Activated CD4-positive, alpha-beta T cell treated with anti-CD3 and anti-CD28 coated beads, Interleukin-2, amount 50 U/mL, for 16 hours (primary cell): ENCODE measurements at places on chromosomes 1 and 21.

DNA sequence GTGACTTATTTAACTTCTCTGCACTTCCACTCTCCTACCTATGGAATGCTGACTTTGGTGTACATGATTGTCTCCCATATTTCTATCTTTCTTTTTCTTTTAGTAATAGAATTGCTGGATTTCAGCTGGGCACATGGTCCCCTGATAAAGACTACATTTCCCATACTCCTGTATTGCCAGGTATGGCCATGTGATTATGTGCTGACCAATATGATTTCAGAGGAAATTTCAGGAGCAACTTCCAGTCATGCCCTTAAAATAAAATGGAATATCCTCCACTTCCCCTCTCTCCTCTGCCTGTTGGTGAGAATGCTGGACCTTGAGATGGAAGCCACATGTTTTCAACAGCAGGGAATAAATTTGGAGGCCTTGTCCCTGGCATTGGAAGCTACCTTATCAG, 130.7 kb upstream of the IGSF21 start:
- DNase-seq: no peak

DNA sequence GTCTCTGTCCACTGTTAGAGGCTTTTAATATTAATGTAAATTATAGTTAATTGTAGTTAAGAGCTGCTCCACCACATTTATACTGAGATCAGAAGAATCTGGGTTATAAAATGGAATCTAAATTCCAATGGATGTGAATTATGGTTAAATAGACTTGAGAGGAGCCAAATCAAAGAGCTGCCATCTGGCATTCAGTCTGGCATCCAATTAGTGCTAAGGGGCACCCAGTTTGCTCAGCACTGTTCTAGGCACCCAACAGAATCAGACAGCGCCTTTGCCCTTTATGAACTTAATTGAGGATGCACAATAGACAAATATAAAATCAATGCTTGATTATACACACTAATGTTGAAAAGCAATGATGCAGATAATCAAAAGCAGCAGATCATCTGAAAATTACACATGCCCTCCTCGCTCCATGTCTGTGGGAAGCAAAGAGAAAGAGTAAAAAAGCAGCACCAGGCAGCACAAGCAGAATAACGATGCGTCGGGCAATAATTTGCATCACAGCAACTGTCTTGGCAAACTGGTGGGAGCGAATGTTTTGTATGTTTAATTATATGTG, 310.1 kb downstream of the BRINP2 start:
- DNase-seq: no peak

GRCh38 chr1:932776-933602, 9.3 kb downstream of the SAMD11 start:
- DNase-seq: no peak

DNA sequence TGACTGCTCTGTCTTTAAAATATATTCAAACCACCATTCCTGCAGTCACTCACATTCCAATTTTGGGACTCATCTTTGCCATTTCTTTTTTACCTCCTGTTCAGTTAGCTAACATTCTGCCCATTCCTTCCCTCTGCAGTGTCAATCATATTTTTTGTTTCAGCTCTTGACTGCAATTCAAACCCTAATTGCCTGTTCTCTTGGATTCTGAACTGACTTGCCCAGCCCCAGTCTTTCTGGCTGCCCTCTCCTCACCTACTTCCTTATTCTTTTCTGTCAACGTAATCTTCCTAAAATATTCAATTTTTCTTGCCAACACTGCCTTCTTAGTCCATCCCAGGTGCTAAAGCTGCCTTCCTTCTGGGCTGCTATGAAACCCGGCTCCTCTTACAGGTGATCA, 6.1 kb downstream of the PRDM2 start:
- DNase-seq: no peak

DNA sequence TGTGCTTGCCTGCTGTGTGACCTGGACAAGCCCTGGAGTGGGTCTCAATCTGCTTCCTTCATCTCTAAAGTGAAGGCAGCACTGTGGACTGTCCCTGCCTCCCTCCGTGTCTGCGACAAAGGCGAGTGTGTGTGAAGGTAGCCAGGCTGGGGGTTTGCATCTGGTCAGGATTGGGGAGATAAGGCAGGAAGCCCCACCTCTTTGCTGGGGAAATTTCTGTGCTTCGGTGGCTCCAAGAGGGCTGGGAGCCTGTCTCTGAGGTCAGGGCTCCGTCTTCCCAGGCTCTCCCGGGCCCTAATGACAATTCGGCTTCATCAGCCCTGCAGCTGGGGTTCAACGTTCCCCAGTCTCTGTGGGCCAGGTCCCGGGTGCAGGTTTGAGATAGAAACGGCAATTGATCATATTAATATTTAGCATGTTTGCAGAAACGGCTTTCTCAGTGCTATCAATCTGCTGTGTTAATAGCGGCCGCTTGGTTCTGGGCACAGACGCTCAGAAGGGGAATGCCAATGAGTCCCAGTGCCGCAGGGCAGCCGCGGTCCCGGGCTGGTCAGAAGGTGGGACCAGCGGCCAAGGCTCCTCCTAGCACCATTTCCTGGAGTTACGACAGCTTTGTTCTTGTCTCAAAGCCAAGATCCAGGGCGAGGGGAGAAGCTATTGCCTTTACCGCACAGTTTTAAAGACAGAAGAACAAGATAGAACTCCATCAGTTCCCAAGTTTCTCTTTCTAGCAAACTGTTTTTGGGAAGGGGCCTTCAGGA, 105.7 kb downstream of the PRDM16 start:
- DNase-seq: no peak

- no peak for DNase-seq
Measured at GRCh38 chr1:234861761-234862160, 251.8 kb upstream of the IRF2BP2 start.

- no peak for DNase-seq
Measured at GRCh38 chr21:24197132-24197643, 1410.1 kb downstream of the MRPL39 start.

- DNase-seq: no peak
Measured at GRCh38 chr1:78005448-78005722, 646 bp downstream of the DNAJB4 start.

DNA sequence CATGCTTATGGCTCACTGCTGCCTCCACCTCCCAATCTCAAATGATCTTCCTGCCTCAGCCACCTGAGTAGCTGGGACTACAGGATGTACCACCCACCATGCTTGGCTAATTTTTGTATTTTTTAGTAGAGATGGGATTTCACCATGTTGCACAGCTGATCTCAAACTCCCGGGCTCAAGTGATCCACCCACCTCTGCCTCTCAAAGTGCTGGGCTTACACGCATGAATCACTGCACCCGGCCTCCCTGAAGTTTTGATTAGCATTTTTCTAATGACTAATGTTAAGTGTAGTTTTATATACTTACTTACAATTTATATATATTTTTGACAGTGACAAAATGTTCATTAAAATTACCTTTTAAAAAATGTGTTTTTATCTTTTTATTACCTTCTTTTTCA, 41.1 kb downstream of the ZNF678 start:
- DNase-seq: no peak

- DNase-seq: no peak
Measured at GRCh38 chr21:25179116-25179515, 428.2 kb downstream of the MRPL39 start.

DNA sequence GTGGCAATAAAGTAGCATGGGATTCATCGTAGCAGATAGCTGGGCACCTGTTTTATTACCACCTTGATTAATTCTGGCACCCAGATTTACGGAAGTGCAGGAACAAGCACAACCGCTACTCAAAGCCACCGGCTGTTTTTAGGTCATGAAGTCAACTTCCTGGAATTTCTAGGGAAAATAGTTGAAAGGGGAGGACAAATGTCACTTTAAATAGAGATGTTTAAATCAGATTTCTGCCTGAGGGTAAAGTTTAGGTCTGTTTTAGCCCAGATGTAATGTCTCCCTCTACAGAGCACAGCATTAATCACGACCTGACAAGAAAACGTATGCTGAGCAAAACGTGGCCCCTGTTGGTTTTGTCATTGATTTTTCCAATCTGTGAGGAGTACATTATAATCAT, 8.0 kb downstream of the ADGRL2 start:
- DNase-seq: no peak

- peak; percentile 4 for DNase-seq
Measured at GRCh38 chr1:195332102-195332501, 1276.1 kb downstream of the KCNT2 start.

GRCh38 chr1:184590163-184590750, 164.4 kb downstream of the EDEM3 start:
- no peak for DNase-seq

DNA sequence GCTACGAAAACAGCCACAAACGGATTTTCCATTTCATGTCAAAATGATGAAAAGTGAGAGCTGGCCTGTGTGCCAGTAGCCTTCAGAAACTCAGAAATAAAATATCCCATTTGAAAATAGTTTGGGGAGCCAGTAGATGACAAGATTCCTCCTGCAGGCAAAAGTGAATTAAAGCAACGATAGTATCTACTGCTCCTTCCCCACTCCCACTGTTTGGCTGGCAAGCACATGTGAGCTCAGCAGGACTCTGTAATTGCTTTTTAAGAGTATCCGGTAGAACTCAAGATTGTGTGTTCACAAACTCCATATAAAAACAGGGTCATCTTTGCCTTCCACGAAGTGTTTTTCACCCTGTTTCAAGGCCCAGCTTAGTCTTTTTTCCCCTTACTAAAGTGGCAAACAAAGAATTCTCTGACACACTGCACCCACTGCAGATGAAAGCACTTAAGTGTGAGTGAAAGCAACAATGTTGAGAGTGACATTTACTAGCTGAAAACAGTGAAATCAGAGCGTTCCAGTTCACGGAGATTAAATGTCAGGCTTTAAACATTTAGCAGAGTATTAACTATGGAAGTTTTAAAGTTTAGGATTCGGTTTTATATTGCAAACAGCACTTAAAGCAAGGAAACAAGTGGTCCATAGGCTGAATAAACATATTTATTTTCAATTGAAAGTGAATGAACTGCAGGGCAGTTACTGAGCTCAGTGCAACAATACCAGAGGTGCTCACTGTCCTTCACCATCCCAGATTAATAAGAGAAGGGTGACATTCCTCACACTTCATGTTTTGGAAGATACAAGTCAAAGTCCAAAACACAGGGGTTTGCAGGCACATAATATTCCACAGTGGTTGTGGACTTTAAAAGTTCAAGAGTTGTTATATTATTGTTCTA, 70.0 kb downstream of the ALG14 start:
- DNase-seq: no peak

DNA sequence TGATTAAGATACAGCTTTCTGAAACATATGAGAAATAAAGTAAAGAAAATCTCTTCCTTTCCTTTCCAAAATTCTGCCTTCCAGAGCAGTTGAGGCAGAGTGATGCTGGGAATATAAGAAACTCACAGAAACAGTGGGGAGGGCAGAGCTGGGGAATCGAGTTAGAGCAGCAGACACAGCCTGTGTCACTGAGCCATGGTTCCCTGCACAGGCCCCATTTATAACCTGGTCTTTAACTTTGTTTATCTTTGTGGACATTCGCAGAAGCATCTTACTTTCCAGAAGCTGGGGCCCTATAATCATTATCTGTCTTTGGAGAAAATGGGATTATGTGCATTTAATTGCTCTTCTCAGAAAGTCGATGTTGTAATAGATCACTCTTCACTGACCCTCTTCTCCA, 349.1 kb downstream of the SETD4 start:
- DNase-seq: no peak

DNA sequence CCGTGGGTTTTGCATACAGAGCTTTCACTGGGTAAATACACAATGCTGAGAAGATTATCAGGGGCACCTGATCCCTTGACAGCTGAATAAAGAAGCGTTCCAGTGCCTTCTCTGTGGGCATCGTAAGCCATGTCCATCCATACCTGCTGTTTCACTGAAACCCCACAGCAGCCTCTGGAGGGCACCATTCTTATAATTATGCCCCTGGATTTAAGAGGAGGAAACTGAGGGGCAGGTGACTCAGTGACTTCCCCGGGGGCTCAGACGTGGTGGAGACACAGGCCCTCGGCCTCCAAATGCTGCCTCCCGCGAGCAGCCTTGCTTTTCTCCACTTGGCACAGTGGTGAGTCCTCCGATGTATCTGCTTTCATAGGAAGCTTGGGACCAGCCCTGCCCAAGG, 56.7 kb downstream of the B3GALT5 start:
- DNase-seq: no peak

- no peak for DNase-seq
Measured at GRCh38 chr1:39132505-39133339, 71.8 kb upstream of the MACF1 start.

DNA sequence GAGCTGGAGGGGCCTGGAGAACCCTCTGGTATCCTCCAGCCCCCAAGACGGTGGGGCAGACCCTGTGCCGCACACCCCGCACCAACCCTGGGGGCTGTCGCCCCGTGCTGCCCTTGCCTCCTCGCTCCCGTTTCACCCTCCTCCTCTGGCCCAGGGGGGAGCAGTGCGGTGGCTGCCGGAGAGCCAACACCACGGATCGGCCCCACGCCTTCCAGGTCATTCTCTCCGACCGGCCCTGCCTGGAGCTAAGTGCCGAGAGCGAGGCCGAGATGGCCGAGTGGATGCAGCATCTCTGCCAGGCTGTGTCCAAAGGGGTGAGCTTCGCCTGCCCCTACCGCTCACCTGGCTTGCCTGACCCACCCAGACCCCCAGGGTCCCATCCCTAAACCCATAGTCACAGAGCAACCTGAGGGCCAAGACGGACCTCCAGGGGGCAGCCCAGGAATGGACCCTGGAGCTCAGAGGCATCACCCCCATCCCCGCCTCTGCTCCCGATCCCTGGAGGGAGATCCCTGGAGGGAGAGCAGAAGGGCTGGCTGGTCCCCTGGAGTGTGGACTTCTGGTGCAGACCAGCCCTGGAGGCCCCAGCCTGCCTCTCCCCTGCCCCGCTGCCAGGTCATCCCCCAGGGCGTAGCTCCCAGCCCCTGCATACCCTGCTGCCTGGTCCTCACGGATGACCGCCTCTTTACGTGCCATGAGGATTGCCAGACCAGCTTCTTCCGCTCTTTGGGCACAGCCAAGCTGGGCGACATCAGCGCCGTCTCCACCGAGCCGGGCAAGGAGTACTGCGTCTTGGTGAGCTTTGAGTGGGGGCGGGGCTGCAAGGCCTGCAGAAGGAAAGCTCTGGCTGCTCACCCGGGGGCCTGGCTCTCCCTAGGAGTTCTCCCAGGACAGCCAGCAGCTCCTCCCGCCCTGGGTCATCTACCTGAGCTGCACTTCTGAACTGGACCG, 4.0 kb upstream of the SLC25A34 start:
- DNase-seq: no peak

GRCh38 chr1:215393476-215393875, 173.6 kb upstream of the KCTD3 start:
- no peak for DNase-seq

- DNase-seq: peak; percentile 20
Measured at GRCh38 chr1:211606914-211607753, 28.2 kb upstream of the SLC30A1 start.
